ENCODE measurements at places on chromosomes 5 and 9.

- no peak for DNase-seq
Measured at GRCh38 chr5:80822640-80823039, 137.5 kb upstream of the RASGRF2 start.

DNA sequence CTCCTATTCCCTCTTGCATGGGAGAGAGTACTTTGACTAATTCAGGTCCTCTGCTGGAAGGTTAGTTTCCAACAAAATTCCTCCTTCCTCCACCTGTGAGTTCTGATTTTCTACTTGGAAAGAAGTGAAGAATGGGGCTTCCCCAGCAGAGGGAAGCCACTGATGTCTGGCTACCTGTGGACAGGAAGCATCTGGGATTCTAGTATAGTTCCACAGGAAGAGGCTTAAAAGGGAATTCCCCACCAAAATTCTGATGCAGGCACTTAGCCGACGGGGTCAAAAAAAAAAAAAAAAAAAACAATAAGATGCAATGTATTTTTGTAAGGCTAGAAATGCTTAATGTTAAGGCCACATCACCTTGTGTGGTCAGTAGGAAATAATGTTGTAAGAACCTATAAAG lies 33.4 kb downstream of the PCDHGC5 start:
- DNase-seq = no peak

DNA sequence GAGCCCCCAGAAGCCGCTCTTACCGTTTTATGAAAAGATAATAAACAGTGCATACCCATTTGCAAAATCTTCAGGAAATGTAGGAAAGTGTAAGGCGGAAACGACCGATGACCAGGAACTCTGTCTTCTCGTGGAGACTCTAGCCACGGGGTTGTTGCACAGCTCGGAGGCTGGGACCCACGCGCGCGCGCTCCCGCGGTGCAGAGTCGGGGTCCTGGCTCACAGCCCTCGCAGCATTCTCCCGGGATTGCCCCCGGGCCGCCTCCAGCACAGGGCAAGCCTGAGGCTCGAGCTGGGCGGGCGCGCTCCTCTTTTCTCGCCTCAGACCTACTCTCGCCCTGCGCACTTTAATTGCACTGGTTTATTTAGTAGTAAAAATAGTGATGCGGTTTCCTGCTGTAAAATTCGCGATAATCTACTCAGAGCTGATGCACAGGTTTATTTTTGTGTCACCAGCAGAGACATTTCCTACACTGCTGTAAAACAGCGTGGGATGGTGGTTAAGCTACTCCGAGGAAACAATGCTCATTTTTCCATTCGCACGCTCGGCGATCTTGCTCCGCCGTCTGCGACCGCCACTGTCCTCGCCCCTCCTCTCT lies 15.5 kb downstream of the TRIM7 start:
- no peak for DNase-seq

- DNase-seq = no peak
Measured at GRCh38 chr5:167720676-167721260, 570.7 kb upstream of the WWC1 start.

GRCh38 chr9:110224583-110224982 lies 16.6 kb upstream of the C9orf152 start:
- DNase-seq = no peak

GRCh38 chr9:133950192-133950591 lies 41.9 kb downstream of the VAV2 start:
- DNase-seq = no peak

- DNase-seq = no peak
Measured at GRCh38 chr5:14767735-14768507, 103.4 kb downstream of the OTULIN start.

GRCh38 chr9:91712811-91713210 lies 237.2 kb downstream of the ROR2 start:
- DNase-seq = no peak

GRCh38 chr9:128208946-128209669 lies 5.9 kb downstream of the DNM1 start:
- no peak for DNase-seq

GRCh38 chr9:35730486-35730854 lies 1.5 kb downstream of the TLN1 start:
- no peak for DNase-seq

GRCh38 chr5:1374030-1374678 lies 29.3 kb upstream of the CLPTM1L start:
- DNase-seq = no peak

DNA sequence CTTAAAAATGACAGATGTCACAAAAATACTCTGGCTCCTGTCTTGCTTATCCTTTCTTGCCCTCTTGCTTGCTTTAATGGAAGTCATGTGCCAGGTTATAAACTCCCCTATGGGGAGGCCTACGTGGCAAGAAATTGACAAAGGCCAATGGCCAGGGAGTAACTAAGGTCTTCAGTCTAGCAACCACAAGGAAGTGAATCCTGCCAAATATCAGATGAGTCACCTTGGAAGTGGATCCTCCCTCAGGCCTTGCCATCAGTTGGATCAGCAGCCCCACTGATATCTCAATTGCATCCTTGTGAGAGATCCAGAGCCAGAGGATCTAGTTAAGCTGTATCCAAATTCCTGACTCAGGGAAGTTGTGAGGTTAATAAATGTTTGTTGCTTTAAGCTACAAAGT lies 82.8 kb downstream of the CAAP1 start:
- DNase-seq = no peak

GRCh38 chr5:154523709-154524108 lies 45.7 kb upstream of the HAND1 start:
- no peak for DNase-seq

DNA sequence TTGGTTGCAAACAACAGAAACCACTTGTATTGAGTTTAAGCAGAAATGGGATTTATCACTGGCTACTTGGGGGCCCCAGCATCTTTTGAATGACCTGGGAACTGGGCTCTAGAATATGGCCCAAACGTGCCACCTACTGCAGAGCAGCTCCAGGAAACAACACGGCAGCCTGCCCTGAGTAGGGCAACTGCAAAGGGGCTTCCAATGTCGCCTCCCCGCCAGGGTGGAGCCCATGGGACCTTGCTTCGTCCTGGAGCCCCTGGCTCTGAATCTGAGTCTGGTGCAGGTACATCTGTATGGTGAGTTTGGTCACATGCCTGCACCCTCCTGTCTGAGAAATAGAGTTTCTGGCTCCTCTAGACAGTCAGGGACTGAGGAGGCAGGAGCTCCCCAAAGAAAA lies 38.6 kb downstream of the BOD1 start:
- DNase-seq = no peak

- DNase-seq = peak; percentile 38
Measured at GRCh38 chr9:134375430-134376385, 49.5 kb downstream of the RXRA start.

GRCh38 chr5:133694181-133694831 lies 82.0 kb upstream of the FSTL4 start:
- DNase-seq = no peak

- no peak for DNase-seq
Measured at GRCh38 chr9:133708246-133709014, 29.7 kb downstream of the SARDH start.

DNA sequence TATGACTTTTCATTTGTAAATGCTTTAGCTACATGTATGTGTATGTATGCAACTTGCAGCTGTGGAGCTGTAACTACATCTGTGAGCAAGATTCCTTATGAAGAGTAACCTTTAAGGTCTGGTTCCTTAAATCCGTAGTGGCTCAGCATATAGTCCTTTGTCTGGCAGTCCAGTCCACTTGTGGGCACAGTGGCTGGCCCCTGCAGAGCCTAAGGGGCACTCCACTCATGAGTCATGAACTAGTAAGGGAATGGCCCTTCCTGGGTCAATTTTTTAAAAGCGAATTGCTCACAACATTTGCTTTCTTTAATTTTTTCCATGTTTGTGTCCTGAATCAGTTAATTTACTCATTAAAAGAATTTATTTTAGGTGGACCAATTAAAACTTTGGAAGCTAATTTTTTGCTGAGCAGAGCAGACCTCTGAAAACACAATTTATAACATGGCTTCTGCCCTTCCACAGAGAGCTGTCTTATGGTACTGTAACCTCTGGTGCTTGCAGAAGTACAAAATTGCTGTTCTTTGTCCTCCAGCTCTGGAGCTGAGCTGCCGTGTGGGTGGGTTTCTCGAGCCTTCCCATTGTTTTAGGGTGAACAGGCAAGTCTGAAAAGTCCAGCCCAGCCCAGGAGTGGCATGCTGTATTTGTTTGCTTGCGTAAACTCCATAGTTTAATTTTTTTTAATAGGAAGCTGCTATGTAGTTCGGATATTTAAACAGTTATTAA lies 110.1 kb downstream of the MVB12B start:
- DNase-seq = no peak

DNA sequence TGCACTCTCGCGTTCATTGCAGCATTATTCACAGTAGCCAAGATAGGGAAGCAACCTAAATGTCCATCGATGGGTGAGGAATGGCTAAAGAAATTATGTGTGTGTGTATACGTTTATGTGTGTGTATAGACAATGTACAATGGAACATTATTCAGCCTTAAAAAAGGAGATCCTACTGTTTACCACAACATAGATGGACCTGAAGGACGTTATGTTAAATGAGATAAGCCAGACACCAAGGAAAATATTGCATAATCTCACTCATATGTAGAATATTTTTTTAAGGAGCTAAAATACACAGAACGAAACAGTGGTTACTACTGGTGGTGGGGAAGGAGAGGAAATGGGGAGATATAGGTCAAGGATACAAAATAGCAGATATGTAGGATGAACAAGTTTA lies 2.4 kb downstream of the KIF2A start:
- DNase-seq = no peak

DNA sequence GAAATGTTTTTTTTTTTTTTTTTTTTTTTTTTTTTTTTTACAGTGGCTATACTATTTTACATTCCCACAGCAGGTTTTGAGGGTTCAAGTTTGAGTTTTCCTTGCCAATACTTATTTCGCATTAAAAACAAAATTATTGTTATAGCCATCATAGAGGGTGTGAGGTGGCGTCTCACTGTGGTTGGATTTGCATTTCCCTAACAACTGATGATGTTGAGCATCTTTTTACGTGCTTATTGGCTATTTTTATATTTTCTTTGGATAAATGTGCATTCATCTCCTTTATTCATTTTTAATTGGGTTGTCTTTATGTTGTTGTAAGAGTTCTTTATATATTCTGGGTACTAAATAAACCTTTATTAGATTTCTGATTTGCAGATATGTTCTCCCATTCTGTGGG lies 18.9 kb upstream of the UBLCP1 start:
- DNase-seq = no peak

DNA sequence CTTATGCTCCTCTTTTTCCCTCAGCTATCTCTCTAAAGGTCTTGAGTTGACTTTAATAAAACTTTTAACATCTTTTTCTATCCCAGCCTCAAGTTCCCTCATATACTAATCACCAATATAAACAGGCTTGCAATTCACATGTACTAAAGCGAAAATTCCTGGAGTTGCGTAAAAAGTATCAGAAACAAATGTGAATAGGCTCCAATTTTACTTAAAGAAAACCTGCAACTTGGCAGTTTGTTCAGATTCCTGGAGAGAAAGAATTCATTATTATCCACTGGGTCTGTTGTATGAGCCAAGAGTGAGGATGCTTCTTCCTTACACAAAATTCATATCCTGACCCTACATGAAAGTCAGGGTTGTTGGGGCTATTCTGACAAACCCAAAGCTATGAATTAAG lies 384.2 kb downstream of the DTWD2 start:
- no peak for DNase-seq

DNA sequence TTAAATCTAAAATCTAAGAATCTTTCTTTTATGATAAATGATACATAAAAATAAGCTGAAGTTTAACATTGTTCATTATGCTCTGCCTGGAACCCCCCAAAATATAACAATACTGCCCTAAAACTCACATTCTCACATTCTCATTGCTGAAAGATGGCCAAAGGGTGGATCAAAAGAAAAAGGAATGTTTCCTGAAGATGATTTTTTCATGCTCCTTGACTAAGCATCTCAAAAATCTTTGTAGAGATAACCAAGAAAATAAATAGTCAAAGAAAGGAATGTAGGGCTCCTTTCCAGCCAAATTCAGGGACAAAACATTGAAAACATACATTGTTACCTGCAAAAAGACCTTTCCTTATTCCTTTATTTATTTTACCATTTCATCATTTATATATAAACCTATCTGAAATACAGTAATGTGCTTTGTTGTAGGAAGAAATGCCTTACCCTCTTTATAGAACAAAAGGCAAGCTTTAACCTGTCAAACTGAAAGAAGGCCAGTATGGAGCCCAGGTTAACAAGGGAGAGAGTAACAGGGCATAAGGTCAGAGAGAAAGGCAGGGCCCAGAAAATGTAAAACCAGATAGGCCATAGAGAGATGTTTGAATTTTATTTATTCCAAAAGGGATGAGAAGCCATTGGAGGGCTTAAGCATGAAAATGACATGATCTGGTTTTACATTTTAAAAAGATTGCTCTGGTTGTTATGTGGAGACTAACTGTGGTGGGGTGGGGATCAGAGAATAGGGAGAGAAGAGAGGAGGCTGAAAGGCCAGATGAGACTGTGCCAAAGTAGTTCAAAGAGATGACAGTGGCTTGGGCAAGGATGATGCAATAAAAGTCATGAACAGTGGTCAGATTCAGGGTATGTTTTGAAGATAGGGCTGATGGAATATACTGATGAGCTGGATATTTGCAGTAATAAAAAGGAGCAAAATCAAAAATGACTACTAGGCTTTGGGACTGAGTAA lies 37.3 kb upstream of the CDK5RAP2 start:
- no peak for DNase-seq

DNA sequence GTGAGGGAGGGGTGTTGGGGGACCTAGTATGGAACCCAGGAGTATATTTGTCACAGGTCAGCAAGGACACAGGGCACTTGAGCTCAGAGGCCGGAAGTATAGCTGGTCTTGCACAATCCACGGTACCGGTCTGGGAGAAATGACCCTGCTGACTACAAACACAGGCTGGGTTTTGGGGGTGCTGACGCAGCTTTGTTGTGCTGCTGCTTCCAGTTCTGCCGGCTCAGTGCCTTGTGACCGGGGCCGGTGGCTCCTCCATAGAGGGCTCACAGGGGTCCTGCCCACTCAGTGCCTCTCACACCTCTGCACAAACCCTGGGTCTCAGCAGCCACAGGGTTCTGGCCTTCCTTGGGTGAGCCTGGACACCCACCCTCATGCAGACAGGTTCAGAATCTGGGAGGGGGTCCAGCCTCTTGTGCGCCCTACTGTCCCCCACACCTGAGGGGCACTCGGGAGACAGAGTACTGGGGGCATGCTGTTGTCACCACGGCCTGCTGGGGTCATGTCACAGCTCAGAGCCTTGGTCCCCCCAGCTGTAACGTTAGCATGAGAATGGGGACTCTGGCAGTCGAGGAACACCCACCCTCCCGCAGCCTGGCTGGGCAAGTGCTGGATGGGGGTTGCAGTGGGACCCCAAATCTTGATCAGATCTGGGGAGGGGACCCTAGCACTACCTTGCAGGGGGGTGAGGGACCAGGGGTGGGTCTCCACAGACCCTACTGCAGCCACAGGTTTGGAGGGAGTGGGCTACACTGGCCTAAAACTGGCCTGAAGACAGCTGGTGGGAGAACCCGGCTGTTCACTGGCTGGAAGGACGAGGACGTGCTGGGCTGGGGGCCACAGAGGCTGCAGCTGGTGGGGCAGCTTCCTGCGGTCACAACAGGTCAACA lies 17.7 kb downstream of the NINJ1 start:
- peak; percentile 33 for DNase-seq

GRCh38 chr5:100566382-100567141 lies 31.4 kb downstream of the FAM174A start:
- no peak for DNase-seq

Data from anterior cingulate cortex (tissue), 58 donors.